Islet precursor cell (in vitro differentiated cells): ENCODE measurements at places on chromosomes 2 and 18.

DNA sequence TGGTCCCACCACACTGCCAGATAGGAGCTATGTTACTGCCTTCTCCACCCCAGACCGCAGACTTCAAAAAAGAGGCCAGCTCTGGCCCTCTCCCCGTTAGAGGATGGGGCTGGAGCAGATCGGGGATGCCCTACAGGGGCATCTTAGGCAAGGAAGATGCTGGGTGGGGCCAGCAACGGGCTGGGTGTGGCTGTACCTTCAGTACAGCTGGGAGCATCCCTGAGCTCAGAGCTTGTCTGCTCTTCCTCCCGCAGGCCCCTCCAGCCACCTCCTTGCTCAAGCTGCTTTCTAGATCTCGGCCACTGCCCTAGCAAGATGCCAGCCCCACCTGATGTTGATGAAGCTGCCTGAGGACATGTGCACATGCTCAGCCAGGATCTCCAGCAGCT, 9.8 kb downstream of the PTPRN start:
- no peak for DNase-seq

DNA sequence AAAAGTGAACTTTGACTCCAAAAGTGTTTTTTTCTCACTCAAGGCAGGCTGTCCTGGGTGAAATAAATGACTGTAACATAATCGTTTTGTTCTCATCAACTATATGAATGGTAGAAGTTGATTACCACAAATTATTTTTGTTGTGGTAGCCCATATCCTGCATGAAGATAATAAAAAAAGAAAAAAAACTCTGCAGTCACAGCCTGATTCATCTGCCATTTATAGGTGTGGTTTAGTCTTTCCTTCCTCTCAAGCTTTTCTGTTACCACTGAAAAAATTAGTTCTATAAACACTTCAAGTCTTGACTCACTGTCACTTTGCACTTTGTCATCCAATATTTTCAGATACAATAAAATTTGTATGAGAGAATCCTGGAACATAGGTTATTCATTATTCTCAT, 522.0 kb downstream of the PLCL1 start:
- no peak for DNase-seq

DNA sequence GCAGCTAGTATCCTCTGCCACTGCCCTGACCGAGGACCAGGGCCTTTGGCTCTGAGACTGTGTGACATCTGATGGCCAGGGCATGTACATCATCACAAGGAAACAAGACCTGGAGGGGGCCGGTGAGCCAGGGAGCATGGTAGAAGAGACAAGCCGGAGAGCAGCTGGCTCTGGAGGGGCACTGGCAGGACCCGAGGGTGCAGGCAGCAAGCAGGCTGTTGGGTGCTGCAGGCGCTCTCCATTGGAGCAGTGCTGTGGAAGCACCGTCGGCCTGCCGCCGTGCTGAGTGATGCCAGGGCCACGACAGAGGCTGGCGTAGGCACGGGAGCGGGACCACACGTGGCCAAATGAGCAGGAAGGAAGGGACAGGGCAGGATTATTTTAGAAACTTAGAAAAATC, 335.2 kb downstream of the GBX2 start:
- DNase-seq = peak; percentile 43

DNA sequence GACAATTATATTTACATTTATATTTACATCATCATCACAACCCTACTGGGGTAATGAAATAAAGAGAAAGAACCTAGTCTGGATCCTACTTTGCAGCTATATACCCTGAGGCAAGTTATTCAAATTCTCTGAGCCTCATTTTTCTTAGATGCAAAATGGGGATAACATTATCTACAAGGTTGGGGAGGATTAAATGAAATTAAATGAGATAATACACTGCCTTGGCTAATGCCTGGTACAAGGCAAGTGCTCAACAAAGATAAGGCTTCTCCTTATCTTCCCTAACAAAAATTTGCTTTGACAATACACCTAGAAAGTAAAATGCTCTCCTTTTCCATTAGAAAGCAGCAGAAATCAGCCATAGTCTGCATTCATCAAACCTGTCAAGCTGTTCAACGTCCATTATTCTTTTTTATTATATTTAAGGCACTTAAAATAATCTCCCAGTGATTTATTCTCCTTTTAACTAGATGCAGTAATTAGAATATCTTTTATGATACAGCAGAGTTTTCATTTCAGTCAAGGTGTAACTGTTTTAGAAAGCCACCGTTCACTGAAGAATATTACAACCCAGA, 44.8 kb downstream of the TCF4 start:
- no peak for DNase-seq

DNA sequence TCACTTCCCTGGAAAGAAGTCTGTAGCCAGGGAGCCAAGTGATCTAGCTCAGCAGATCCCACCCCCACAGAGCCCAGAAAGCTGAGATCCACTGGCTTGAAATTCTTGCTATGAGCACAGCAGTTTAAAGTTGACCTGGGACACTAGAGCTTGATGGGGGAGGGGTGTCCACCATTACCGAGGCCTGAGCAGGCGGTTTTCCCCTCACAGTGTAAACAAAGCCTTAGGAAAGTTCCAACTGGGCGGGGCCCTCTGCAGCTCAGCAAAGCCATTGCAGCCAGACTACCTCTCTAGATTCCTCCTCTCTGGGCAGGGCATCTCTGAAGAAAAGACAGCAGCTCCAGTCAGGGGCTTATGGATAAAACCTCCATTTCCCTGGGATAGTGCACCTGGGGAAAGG, 887.2 kb upstream of the LRATD1 start:
- DNase-seq = peak; percentile 74

DNA sequence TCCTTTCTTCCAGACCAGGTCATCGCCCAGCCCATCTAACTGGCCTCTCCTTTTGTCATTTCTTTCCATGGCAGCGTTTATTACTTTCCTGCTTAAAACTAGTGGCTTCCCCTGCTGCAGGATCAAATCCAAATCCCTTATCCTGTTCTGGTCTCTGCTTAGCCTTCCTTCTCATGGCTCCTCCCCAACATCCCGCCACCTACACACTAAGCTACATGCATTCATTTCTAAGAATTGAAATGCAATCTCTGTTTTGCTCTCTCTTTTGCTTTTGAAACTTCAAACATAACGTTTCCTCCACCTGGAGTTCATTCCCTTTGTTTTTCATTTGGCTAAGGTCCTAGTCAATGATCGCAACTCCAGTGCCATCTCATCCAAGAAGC, 18.0 kb upstream of the DPP4 start:
- DNase-seq = no peak

DNA sequence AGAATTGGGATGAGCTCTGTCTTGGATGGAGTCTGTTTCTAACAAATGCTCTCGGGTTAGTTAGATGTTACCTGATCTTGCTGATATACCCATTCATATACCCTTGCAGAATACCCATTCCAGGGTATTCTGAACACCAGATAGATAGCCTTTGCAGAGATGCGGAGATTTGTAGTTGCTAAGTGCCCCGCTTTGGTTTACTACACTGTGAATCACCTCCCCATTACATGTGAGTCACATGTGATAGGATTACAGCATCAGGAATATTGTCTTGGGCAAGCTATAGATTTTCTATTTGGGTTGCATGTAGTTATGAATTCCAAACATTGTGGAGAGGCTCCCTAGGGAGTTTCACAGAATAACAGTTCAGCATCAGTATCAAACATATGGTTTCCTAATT, 3.8 kb downstream of the VSNL1 start:
- DNase-seq = no peak

DNA sequence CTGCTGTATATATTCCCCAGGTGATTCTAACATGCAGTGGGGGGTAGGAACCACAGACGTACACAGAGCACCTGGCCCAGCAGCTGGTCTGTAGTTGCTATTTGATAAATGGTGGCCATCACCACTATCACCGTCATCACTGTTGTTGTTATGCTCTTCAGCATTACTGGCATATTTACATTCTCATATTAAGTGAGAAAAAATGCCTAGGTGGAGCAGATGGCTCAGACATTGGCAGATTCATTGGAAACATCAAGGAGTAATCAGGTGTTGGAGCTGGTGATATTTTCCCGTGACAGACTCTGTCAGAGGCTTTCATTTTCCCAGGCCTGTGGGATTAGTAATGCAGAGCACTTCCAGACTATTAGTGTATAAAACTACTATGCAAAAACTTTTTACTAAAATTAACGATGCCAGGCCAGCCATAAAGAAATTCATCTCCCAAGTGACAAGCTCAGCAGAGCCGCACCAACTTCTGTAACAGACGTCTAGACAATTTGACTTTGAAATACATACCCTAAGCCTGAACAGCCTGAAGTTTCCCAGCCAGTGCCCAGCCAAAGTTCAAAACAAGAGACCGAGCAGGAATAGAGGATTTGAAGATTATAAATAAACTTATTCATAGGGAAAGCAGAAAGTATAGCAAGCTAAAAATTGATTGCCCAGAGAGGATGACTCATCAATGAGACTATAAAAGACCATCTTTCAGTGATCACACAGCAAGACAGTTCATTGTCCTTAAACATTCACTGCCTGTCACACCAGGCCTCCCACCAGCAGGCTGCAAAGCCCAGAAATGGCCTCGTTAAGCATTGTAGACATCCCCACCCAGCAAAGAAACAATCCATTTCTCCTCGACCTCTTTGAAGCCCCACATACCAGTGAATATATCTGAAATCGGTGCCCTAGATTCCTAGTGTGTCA, 247.4 kb upstream of the CHAC2 start:
- DNase-seq = peak; percentile 80

- no peak for DNase-seq
These were observed 59.0 kb upstream of the THOC1 start for GRCh38 chr18:326846-327245.

DNA sequence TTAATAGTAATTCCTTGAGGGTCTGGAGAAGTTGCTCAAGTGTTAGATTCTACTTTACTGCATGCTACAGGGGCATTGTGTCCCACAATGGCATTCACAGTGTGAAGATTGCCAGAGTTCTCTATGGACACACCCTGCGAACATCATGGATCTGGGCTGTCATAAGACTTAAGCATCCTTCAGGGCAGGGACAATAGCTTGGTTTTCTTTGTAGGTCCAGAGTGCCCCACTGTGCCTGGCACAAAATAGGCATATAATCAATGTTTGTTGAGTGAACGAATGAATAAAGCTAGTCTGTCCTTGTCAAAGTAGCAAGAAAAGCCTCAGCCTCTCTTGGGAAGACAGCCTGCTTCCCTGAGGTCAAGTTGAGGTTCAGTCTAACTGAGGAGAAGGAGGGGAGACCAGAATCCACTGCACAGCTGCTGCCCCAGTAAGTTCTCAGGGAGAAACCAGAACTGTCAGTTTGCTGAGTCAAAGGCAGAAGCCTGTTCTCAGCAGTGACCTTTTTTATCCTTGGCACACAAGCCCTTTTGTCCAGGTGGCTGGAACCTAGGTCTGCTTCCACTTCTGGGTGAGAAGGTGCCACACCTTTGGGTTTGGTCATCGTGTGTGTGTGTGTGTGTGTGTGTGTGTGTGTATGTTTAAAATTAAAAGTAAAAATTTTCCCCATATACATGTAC, 15.0 kb downstream of the INPP4A start:
- DNase-seq = peak; percentile 35

- DNase-seq = no peak
These were observed 26.9 kb upstream of the RAB31 start for GRCh38 chr18:9681217-9681616.

- DNase-seq = no peak
These were observed 19.5 kb upstream of the DCDC2C start for GRCh38 chr2:3683748-3684454.

DNA sequence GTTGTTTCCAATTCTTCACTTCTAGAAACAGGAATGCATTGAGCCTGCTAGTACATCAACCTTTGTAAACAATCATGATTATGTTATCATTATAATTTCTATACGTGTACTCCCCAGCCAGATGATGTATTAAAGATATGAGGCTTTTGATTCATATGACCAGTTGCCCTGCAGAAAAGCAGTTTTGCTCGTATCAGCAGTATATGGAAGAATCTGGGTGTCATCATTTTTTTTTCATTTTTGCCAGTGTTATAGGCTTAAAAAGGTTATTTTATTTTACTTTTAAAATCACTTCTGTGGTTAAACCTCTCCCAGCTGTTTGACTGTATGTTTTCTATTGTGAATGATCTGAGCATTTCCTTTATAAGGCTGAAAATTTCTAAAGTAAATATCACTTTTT, 471.8 kb upstream of the NRP2 start:
- no peak for DNase-seq

GRCh38 chr2:239803102-239803765, 221.9 kb downstream of the NDUFA10 start:
- peak; percentile 35 for DNase-seq
